ENCODE measurements at places on chromosomes 4 and X.

GRCh38 chr4:126369076-126369475 is 1054.3 kb downstream of the FAT4 start:
- no peak for DNase-seq

GRCh38 chr4:182576601-182577289 is 333.5 kb downstream of the TENM3 start:
- DNase-seq = no peak

DNA sequence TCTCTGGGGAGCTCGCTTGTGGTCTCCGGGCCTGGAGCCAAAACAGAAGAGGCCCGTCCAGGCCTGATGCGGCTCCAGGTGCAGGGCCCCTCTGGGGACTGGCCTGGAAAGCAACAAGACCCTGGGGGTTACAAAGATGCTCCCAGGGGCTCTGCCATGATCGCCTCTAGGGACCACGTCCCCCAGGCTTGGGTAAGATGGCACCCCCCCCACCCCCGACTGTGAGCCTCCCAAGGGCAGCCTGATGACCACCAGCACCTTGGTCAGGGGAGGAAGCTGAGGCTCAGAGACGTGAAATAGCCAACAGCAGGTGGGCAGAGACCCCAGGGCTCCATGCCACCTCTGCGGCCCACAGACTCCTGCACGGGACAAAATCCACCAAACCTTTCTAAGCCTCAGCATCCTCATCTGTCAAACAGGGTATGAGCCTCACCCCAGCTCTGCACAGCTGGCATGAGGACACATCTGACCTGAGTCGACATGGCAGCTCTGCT is 25.4 kb downstream of the C4orf50 start:
- DNase-seq = no peak

DNA sequence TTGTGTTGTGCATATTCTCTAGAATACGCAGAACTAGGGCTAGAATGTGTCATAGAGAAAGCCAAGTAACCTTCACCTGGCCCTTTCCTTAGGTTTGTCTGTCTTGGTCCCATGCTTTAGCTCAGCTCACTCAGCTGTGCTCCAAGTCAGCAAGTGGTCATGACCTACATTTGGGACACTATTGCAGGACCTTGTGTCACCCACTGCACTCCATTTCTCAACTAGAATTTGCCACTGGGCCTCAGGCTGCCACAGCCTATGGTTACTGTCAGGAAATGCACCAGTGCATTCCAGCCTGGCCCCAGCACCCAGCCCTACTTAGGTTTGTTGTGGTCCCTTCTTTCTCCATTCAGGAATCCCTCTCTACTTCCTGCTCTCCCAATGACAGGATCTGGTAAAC is 7.7 kb upstream of the FGG start:
- no peak for DNase-seq

DNA sequence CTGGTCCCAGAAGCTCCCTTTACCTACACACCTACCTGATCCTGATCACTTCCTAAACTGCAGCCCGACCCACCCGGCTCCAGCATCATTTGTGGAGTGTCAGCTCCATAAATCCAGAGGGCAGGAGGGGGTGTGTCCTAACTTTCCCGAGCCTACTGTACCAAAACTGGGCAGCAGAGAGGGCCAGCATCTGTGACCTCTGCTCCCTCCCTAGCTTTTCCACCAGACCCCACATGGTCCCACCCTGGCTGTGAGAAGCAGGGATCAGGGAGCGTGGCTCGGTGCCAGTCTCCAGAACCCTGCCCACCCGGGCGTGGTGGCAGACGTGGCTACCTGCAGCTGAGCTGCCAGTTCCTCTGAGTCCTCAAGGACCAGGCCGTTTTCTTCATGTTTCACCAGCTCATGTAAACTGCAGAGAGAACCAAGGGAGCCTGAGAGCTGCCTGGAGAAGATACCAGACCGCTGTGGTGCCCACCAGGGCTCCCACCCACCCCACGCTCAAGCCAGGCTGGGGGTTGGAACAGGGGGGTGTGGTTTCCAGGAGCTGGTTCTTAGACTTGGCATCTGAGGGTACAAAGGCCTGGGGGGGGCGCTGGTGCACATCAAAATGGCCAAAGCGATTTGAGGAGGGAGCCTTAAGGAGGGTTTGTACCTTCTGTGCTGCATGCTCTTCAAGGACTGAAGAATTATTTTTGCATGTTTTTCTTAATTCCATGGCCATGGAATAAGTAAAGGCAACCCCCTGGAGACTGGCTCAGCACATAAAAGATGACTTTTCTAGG is 76.7 kb upstream of the DRD5 start:
- DNase-seq = no peak

GRCh38 chr4:58760100-58760499 is 1649.9 kb upstream of the IGFBP7 start:
- no peak for DNase-seq

DNA sequence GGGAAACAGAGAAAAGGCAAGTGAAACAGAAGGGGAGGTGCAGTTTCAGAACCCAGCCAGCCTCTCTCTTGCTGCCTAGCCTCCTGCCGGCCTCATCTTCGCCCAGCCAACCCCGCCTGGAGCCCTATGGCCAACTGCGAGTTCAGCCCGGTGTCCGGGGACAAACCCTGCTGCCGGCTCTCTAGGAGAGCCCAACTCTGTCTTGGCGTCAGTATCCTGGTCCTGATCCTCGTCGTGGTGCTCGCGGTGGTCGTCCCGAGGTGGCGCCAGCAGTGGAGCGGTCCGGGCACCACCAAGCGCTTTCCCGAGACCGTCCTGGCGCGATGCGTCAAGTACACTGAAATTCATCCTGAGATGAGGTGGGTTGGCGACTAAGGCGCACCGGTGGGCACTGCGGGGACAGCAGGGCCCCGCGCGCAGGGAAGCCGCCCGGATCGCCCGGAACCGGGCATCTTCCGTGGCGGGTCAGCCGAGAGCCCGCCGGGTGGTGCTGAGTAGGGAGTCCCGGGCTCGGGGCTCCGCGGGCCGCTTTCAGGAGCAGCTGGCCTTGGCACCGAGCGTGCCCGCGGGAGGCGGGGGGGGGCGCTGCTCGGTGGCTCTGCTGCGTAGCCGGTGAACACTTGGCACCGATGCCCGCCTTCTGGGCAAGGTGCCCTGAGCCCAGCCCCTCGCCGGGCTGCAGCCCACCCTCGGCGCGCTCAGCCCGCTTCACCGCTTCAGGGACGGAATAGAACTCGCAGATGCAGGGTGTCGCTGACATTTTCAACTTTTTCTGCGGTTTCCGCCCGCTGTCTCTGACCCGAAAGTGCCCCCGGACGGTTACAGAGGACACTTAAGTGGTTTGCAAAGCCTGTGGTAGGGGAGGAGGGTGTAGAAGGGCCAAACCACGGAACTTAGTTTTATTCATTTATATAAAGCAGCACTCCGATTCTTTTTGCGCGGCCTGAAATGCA is at the start of gene CD38:
CD38 (plus strand) TSS at position 40 of the 953 bp plus-strand sequence; CDS start at position 127, 87 bp downstream.
- DNase-seq = no peak

- no peak for DNase-seq
Observed at GRCh38 chr4:109921384-109921808, 8.7 kb downstream of the EGF start.

- no peak for DNase-seq
Observed at GRCh38 chr4:73978886-73979285, 2.9 kb downstream of the PF4 start.

GRCh38 chrX:86137071-86137470 is 11.2 kb upstream of the DACH2 start:
- DNase-seq = no peak

GRCh38 chr4:155307731-155308277 is 69.0 kb downstream of the MAP9 start:
- DNase-seq = no peak

GRCh38 chr4:156568484-156568883 is 403.1 kb downstream of the PDGFC start:
- no peak for DNase-seq
